ENCODE measurements at places on chromosomes 13 and 19.

- H3K27me3 ChIP-seq, result no peaks in the 10 kb centered on the region
- no peaks in the 10 kb centered on the region for H3K4me1 ChIP-seq
- no peak for DNase-seq
- no peak overlapping the region for H3K27ac ChIP-seq
These were observed 142.3 kb upstream of the SOX1 start for GRCh38 chr13:111924678-111925075.

GRCh38 chr19:8608941-8609278 is 1.6 kb downstream of the ADAMTS10 start:
- H3K4me1 ChIP-seq, result peaks cover 4% of the 10 kb centered on the region
- H3K27ac ChIP-seq, result peak overlapping the region; percentile 74
- peak overlapping the region; percentile 94 for H3K4me3 ChIP-seq
- no peaks in the 10 kb centered on the region for H3K27me3 ChIP-seq

DNA sequence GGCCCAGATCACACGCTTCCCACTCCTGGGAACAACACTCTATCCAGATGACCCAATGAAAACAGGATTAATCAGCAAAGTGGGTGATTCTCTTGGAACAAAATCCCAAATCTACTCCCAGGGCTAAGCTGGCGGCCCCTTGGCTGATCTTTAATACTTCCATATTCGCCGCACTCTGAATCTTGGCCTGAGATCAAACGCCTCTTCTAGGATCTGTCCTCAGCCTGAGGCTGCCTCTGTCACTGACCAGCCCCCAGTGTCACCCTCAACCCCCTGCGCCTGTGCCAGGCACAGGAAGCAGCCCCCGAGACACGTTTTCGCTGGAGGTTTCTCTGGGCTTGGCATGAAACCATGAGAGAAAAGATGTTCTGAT is 2.4 kb upstream of the CTXN1 start:
- H3K4me1 ChIP-seq, result peaks cover 21% of the 10 kb centered on the region
- no peaks in the 10 kb centered on the region for H3K27me3 ChIP-seq
- H3K36me3 ChIP-seq, result peaks cover 29% of the 10 kb centered on the region
- DNase-seq, result no peak
- H3K27ac ChIP-seq, result peak overlapping the region; percentile 95
- no peak overlapping the region for H3K4me3 ChIP-seq

DNA sequence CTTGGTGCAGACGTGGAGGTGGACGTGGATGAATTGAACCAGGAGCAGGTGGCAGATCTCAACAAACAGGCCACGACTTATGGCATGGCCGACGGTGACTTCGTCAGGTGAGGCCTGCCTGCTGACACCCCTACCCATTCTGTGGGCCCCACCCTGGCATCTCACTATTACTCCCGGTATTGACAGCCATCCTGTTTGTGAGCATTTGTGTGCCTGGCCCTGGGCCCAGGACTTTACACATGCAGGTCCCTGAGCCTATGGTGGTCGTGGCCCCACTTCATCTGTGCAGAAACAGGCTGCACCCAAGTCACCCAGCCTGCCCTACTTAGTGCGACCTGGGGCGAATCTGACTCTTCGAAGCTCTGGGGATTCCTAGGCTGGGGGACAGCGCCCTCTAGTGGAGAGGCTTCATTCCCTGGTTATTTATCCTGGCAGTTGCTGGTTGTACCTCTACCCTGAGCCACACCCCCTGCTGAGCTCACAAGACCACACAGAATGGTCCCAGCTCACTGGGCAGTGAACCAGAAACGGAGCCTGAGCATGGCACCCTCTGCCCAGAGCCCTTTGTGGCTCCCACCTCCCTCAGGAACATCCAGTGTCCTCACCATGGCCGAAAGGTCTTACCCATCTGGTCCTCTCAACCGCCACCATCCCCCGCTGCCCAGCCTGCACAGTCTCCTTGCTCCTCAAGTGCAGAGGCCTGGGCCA is 16.9 kb downstream of the ZNF296 start:
- peak; percentile 69 for DNase-seq
- no peaks in the 10 kb centered on the region for H3K27me3 ChIP-seq
- H3K4me1 ChIP-seq, result no peaks in the 10 kb centered on the region
- H3K4me3 ChIP-seq, result no peak overlapping the region

GRCh38 chr13:23744315-23744714 is 144.9 kb downstream of the MIPEP start:
- H3K36me3 ChIP-seq, result 0 out of 2 replicates have a peak, but pooled peaks cover 4% of the 10 kb centered on the region
- no peak overlapping the region for H3K27ac ChIP-seq
- H3K4me3 ChIP-seq, result no peak overlapping the region
- no peaks in the 10 kb centered on the region for H3K27me3 ChIP-seq
- no peak for DNase-seq
- H3K4me1 ChIP-seq, result peaks cover 5% of the 10 kb centered on the region

GRCh38 chr13:98432638-98433037 is 144.3 kb downstream of the STK24 start:
- H3K4me3 ChIP-seq, result no peak overlapping the region
- no peaks in the 10 kb centered on the region for H3K27me3 ChIP-seq
- H3K27ac ChIP-seq, result no peak overlapping the region
- no peaks in the 10 kb centered on the region for H3K4me1 ChIP-seq
- peaks cover 75% of the 10 kb centered on the region for H3K36me3 ChIP-seq

- H3K36me3 ChIP-seq, result peaks cover 43% of the 10 kb centered on the region
- H3K27me3 ChIP-seq, result no peaks in the 10 kb centered on the region
- peak; percentile 9 for DNase-seq
- H3K4me3 ChIP-seq, result no peak overlapping the region
- no peak overlapping the region for H3K27ac ChIP-seq
These were observed 131.7 kb downstream of the ATP11A start for GRCh38 chr13:112821340-112822055.

DNA sequence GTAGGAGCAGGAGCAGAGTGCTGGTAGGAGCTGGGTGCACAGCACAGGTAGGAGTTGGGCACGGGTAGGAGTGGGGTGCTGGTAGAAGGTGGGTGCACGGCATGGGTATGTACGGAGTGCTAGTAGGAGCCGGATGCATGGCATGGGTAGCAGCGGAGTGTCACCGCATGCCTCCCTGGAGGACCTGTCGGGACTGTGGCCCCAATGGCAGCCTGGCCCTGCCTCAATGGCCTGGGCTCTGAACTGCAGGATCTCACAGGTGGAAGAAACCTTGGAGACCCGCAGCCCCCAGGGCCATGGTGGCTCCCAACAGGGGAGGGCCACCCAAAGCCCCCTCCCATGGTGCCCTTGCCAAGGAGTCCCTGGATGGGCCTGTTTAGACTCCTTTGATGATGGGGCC is 1146.0 kb downstream of the UQCRFS1 start:
- no peaks in the 10 kb centered on the region for H3K36me3 ChIP-seq
- DNase-seq, result no peak
- no peak overlapping the region for H3K27ac ChIP-seq
- H3K4me3 ChIP-seq, result no peak overlapping the region
- no peaks in the 10 kb centered on the region for H3K4me1 ChIP-seq
- no peaks in the 10 kb centered on the region for H3K27me3 ChIP-seq

GRCh38 chr19:54606230-54606629 is 12.8 kb downstream of the LILRA1 start:
- no peaks in the 10 kb centered on the region for H3K4me1 ChIP-seq
- H3K27me3 ChIP-seq, result no peaks in the 10 kb centered on the region
- no peaks in the 10 kb centered on the region for H3K36me3 ChIP-seq
- no peak for DNase-seq

DNA sequence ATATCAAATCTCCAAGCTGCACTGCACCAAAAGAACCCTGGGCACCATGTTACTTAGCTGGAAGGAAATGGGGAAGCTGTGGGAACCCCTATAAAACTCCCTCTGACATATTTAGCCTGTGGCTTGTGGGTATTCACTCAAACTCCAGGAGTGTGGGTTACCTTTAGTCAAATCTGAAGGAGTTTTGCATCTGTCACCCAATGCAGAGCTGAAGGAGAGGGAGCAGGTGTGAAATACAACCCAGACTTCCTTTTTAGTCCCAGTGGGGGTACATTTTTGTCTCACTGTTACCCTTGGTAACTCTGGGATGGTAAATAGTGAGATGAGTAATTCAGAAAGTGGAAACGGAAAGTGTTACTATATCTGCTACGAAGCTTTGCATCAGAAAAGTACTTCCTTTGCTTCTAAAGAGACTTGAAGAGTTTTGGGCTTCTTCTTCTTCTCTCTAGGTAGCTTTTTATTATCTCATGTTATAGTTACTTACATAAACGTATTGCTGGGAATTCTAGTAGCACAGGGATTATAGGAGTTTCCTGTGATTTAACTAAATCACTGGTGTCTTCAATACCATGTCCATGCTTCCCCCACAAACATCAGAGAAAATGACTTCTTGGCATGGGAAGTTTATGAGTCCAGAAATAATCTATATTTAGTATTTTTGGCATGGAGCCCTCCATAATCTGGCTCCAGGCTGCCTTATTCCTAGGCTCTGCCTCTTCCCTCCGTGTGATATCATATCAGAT is 105.9 kb downstream of the AKAP11 start:
- no peak overlapping the region for H3K4me3 ChIP-seq
- H3K4me1 ChIP-seq, result no peaks in the 10 kb centered on the region
- no peak for DNase-seq
- H3K36me3 ChIP-seq, result no peaks in the 10 kb centered on the region
- H3K27me3 ChIP-seq, result no peaks in the 10 kb centered on the region
- H3K27ac ChIP-seq, result no peak overlapping the region

DNA sequence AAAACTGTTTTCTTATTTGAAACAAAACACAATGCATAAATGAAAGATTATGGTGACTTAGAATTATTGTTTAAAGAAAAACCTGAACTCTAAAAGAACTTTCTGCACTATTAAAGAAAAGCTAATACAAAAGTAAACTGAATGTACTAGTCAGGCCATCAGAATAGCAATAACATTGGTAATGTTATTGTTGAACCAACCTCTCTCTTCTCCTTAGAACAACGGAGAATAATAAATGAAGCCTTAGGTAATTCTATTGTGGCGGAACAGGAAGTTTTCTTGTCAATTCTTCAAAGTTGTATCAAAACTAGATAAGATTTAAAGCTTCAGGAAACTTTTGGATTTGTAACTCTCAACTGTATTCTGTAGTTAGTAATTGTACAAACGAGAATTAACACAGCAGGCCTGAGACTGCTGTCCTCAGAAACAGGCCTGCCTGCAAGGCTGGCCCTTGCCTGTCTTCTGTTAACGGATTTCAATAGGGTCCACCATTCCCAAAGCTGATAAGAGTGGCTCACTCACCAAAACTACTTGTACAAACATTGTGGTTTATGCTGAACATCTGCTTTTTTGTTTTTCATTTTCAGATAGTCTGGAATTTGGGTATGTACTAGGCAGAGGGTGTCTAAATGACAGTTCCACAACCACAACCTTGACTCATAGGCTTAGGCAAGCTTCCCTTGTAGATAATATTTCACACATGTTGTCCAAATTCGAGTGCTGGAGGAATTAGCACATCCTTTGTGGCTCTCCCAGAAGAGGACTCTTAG is 825.8 kb downstream of the GPC5 start:
- H3K4me3 ChIP-seq, result no peak overlapping the region
- no peaks in the 10 kb centered on the region for H3K27me3 ChIP-seq
- H3K4me1 ChIP-seq, result no peaks in the 10 kb centered on the region
- no peaks in the 10 kb centered on the region for H3K36me3 ChIP-seq

DNA sequence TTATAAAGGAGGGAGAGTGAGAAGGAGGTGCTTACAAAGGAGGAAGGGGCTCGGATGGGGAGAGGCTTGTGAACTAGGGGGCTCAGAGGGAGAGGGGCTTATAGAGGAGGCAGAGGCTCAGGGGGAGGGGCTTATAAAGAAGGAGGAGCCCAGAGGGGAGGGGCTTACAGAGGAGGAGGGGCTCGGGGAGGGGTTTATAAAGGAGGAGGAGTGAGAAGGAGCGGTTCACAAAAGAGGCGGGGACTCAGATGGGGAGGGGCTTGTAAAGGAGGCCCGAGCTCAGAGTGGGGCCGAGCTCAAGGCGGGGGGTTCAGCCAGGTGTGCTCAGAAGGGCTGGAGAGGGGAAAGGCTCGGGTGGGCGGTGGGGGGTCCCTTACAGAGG is 500 bp downstream of the SMIM24 start:
- no peak overlapping the region for H3K4me3 ChIP-seq
- H3K4me1 ChIP-seq, result no peaks in the 10 kb centered on the region
- no peak for DNase-seq
- no peaks in the 10 kb centered on the region for H3K36me3 ChIP-seq
- H3K27me3 ChIP-seq, result peaks cover 40% of the 10 kb centered on the region

DNA sequence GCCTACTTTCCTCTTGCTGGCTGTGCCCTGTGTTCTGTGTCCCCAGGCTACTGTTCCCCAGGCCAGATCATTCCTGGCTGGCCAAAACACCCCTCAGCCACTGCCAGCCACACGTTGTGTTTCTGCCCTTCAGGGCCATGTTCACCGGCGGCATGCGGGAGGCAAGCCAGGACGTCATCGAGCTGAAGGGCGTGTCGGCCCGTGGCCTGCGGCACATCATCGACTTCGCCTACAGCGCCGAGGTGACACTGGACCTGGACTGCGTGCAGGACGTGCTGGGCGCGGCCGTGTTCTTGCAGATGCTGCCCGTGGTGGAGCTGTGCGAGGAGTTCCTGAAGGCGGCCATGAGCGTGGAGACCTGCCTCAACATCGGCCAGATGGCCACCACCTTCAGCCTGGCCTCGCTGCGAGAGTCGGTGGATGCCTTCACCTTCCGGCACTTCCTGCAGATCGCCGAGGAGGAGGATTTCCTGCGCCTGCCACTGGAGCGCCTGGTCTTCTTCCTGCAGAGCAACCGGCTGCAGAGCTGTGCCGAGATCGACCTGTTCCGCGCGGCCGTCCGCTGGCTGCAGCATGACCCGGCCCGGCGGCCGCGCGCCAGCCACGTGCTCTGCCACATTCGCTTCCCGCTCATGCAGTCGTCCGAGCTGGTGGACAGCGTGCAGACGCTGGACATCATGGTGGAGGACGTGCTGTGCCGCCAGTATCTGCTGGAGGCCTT is 15.8 kb upstream of the CRTC1 start:
- no peak overlapping the region for H3K27ac ChIP-seq
- DNase-seq, result no peak
- peaks cover 26% of the 10 kb centered on the region for H3K36me3 ChIP-seq
- H3K27me3 ChIP-seq, result no peaks in the 10 kb centered on the region
- H3K4me1 ChIP-seq, result peaks cover 18% of the 10 kb centered on the region

- H3K27me3 ChIP-seq, result no peaks in the 10 kb centered on the region
- peaks cover 1% of the 10 kb centered on the region for H3K36me3 ChIP-seq
- DNase-seq, result no peak
- H3K4me3 ChIP-seq, result no peak overlapping the region
- no peaks in the 10 kb centered on the region for H3K4me1 ChIP-seq
These were observed 19.8 kb downstream of the SLC25A42 start for GRCh38 chr19:19083413-19084178.

DNA sequence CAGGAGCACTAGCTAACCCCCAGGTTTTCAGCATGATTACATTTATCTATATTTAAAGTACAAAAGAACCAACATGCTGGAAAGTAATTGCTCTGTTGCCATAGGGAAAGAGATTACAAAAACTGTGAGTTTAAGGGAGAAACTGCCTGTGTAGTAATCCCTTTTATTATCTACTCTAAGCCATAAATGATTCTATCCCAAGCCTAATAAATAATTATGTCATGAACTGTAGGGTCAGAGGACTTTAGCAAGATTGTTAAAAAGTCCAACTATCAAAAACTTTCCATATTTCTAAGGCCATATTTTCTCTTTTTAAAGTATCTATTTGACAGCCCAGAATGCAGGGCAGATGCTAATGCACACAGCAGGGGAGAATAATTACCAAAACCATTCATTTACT is 573.8 kb upstream of the MIR17HG start:
- H3K36me3 ChIP-seq, result no peaks in the 10 kb centered on the region
- H3K27ac ChIP-seq, result no peak overlapping the region
- H3K4me1 ChIP-seq, result no peaks in the 10 kb centered on the region
- no peaks in the 10 kb centered on the region for H3K27me3 ChIP-seq
